ENCODE measurements at places on chromosomes 2 and 18.

DNA sequence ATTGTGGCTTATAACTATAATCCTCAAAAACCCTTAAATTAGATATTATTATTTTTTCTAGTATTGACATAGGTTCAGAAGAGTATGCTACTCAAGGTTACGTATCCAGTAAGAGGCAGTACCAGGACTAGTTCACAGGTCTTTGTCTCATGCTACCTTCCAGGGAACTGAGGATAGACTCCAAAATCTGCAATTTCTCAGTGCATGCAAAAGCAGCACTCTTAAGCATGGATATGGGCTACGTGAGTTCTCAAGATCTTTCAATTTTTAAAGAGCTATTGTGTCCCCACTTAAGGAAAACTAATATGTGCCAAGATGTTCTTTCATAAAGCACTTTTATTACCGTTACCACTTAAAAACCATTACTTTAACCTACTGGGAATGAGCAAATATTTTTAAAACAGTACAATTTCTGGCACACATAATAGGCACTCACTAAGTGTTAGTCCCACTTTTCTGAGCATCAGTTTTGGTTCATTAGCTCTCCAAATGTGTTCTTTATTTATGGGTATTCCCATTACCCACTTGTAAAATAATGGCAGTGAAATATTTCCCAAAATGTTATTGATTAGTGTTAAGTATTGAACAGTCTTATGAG, 113.8 kb upstream of the TTN start:
- DNase-seq: no peak

DNA sequence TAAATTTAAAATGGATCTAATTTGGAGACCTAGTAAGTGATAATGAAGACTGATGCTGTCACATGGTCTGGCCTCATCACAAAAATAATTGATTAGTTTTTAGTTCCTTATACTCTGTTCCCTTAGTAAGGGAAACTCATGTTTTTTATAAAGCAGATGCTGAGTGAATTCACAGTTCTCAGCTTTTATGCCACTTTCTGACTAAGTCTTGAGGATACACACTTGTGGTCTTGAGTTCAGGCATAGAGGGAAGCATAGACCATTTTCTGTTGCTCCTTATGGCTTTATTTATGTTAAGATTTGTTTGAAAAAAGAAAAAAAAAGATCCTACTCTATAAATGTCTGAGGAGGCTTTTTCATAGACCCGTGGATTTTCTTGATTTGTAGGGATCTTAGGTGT, 91.1 kb downstream of the MAP4K4 start:
- no peak for DNase-seq

DNA sequence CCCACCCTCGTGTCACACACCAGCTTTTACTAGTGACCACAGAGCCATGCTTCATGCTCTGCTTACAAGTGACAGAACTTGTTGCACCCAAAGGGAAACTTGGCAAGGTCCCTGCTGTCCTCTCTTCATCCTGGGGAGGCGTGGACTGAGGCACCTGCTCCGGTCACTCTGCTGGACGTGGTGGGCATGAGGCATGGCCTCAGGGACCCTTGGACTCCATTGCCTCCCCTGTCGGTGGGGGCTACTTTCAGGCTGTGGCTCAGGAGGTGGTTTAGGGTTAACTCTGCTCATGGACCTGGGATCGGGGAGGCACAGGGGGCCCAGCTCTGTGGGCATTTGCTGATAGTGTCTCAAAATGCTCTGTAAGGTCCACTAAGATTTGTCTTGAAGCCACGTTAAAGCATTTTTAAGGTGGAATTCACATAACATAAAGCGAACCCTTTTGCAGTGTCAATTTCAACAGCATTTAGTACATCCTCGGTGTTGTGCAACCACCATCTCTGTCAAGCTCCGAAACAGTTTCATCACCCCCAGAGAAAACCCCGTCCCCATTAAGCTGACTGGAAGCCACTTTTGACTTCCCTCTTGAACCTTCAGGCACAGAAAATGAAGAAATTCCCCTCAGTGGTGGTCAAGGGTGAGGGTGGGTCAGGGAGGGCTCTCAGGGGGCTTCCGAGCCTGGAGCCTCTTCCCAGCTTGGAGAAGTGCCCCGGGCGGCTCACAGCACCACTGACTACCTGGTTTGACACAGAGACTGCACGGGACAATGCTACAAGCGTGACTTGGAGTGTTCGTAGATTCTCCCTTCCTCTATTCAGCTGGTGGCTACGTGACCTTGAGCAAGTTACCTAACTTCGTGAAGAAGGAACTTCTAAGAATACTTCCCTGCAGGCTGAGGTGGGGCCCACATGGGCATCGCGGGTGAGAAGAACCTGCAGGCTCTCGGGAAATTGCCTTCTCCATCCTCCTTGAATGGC, 100.0 kb upstream of the HDAC4 start:
- DNase-seq: no peak

DNA sequence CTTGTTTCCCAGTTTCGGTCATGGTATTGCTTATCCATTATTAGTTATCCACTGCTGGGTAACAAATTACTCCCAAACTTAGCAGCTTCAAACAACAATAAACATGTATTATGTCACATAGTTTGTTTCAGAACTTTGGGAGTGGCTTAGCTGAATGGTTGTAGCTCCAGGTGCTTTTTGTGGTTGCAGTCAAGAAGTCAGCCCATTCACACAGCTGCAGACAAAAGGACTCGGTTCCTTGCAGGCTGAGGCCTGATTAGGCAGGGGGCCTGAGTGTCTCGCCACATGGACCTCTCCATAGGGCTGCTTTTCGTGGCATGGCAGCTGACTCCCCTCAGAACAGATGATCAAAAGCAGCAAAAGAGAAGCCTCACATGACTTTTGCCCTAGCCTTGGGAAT, 58.2 kb upstream of the ITGA4 start:
- no peak for DNase-seq

DNA sequence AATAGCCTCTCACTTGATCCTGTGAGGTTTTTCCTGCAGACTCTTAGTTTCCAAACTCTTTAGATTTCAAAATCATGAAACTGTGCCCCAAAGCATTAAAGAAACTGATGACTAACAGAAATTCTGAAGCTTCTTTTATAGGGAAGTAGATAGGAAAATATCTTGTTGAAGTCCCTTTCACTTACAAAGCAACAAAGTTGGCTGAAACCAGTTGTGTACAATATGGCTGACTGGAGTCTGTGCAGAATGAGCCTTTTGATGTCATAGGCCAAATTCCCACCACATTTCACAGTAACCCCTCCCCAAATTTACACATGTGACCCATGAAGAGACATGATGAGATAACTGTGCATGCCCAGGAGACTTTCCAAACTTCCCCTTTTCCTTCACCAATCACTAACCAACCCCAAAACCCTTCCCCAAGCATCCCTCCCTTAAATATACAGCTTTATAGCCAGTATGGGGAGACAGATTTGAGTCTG, 61.7 kb upstream of the NCK2 start:
- peak; percentile 51 for DNase-seq

GRCh38 chr18:37560003-37560402, 5.6 kb downstream of the CELF4 start:
- DNase-seq: no peak

Measured in Kasumi-1 (cell line).